ENCODE measurements at places on chromosomes 16 and 17.

GRCh38 chr17:78159575-78160158, 8.7 kb upstream of the SYNGR2 start:
- peaks cover 3% of the 10 kb centered on the region for H3K36me3 ChIP-seq
- H3K4me3 ChIP-seq, result no peak overlapping the region
- H3K4me1 ChIP-seq, result peaks cover 2% of the 10 kb centered on the region
- H3K27me3 ChIP-seq, result no peaks in the 10 kb centered on the region

GRCh38 chr17:80817861-80818260, 173.8 kb upstream of the CHMP6 start:
- no peak overlapping the region for H3K4me3 ChIP-seq
- peaks cover 18% of the 10 kb centered on the region for H3K4me1 ChIP-seq
- DNase-seq, result no peak
- H3K27me3 ChIP-seq, result no peaks in the 10 kb centered on the region
- peaks cover 3% of the 10 kb centered on the region for H3K36me3 ChIP-seq

DNA sequence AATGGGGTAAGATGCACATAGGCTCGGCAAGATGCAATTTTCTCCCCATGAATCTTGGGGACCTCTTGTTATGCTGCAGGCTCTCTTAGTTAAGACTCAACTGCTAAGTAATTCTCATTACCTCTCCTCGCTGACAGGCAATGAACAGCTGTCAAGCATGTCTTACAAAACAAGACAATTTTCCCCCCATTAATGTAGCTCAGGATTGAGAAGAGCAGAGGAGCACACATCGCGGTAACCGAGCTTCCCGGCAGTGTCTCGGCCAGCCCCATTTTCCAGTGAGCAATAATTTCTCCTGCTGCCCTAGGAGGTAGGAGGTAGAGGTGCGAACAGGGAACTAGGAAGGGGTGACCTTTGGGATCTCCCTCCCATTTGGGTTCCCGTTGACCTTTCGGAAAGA, 272.1 kb downstream of the HAPSTR1 start:
- H3K36me3 ChIP-seq, result no peaks in the 10 kb centered on the region
- no peak overlapping the region for H3K4me3 ChIP-seq
- no peaks in the 10 kb centered on the region for H3K27me3 ChIP-seq
- DNase-seq, result no peak
- no peaks in the 10 kb centered on the region for H3K4me1 ChIP-seq
- H3K27ac ChIP-seq, result no peak overlapping the region

DNA sequence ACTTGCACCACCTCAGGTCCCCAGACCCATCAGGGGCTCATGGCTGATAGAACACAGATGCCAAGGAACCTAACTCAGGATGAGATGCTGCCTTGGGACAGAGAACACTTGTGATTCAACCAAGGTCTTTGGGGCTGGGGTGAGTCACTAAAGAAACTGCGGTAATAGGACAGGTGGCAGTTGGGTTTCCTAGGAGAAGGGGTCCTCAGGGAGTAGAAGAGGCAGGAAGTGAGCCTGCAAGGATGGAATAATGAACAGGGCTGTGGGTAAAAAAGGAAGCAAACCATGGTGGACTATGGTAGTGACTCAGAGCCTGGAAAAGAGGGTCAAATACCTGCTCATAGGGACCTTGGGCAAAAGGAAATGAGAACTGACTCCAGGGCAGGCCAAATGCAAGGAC, 6.5 kb upstream of the PNPO start:
- H3K36me3 ChIP-seq, result peaks cover 9% of the 10 kb centered on the region
- no peak overlapping the region for H3K27ac ChIP-seq
- no peak overlapping the region for H3K4me3 ChIP-seq
- no peaks in the 10 kb centered on the region for H3K27me3 ChIP-seq
- H3K4me1 ChIP-seq, result no peaks in the 10 kb centered on the region

DNA sequence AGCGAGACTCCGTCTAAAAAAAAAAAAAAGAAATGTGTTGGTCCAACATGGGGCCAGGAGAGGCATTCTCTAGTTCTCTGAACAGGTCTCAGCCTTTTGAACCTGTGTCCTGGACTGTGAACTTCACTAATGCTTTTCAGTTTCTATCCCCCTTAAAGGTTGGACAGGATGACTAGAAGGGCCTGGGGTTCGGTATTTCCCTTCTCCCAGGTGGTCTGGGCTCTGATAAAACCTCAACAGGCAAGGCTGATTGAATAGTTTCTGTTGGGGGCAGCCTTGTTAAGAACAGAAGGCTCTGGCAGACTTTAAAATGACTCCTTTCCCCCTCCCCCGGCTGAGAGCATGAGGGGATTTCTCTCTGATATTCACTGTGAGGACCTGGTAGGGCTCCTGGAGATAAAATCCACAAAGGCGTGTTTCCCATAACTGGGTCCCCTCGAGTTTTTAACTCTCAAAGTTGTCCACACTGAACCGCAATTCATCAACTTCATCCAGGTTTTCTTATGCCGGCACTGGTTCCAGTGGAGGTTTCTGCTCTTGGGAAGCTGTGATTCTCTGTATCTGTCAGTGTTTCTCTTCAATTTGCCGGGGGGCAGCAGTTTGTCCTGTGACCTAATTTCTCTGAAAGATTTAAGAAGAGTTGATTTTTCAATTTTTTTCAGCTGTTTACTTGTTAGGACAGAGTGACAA, 91.3 kb downstream of the METRNL start:
- no peak overlapping the region for H3K4me3 ChIP-seq
- H3K27ac ChIP-seq, result no peak overlapping the region
- H3K4me1 ChIP-seq, result peaks cover 4% of the 10 kb centered on the region
- H3K36me3 ChIP-seq, result peaks cover 3% of the 10 kb centered on the region

DNA sequence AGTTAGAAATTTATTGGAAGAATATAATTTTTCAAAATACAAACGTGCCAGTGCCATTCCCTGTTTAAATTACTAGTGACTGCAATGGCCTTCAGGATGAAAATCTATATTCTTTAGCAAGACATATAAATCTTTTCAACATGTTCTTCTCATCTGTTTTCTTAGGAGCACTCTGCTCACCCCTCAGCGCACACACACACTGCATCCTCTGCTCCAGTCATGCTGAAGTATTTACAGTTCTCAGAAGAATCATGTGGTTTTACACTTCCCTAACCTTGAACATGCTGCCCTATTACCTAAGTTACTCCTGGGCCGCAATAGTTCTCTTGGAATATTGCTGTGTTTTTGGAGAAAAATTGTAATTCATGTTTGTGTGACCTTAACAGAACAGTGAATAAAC, 820.6 kb downstream of the CDH8 start:
- no peaks in the 10 kb centered on the region for H3K4me1 ChIP-seq
- H3K27me3 ChIP-seq, result no peaks in the 10 kb centered on the region
- no peak for DNase-seq
- H3K4me3 ChIP-seq, result no peak overlapping the region
- H3K27ac ChIP-seq, result no peak overlapping the region
- H3K36me3 ChIP-seq, result no peaks in the 10 kb centered on the region

DNA sequence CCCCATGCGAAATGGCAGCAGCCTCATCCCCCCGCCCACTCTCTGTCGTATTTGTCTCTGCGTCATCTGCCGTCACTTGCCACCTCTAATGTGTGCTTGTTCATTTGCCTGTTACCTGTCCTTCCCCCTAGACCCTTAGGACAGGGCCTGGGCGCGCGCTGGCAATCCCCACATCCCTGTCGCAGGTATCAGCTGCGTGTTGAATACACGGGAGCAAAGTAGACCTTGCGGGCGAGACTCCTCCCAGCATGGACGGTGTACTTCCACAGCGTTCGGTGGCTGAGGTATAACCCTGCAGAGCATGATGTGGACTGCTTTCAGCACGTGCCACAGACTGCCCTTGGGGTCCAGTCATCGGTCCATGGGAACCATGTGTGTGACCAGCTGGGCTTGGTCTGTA, 170.1 kb upstream of the CHMP6 start:
- H3K27me3 ChIP-seq, result no peaks in the 10 kb centered on the region
- H3K4me1 ChIP-seq, result peaks cover 19% of the 10 kb centered on the region
- no peak overlapping the region for H3K4me3 ChIP-seq
- H3K27ac ChIP-seq, result no peak overlapping the region

GRCh38 chr16:88672776-88673175, 9.9 kb upstream of the MVD start:
- peaks cover 4% of the 10 kb centered on the region for H3K36me3 ChIP-seq
- no peak for DNase-seq
- H3K27ac ChIP-seq, result no peak overlapping the region
- H3K4me1 ChIP-seq, result no peaks in the 10 kb centered on the region

GRCh38 chr17:69900829-69901228, 174.2 kb upstream of the KCNJ16 start:
- H3K4me1 ChIP-seq, result no peaks in the 10 kb centered on the region
- H3K4me3 ChIP-seq, result no peak overlapping the region
- no peak overlapping the region for H3K27ac ChIP-seq
- no peak for DNase-seq
- H3K27me3 ChIP-seq, result no peaks in the 10 kb centered on the region
- H3K36me3 ChIP-seq, result no peaks in the 10 kb centered on the region

GRCh38 chr17:74800531-74800930, 24.4 kb upstream of the NAT9 start:
- DNase-seq, result no peak
- peaks cover 1% of the 10 kb centered on the region for H3K4me1 ChIP-seq
- H3K4me3 ChIP-seq, result no peak overlapping the region
- H3K27me3 ChIP-seq, result no peaks in the 10 kb centered on the region
- no peak overlapping the region for H3K27ac ChIP-seq

- H3K36me3 ChIP-seq, result peaks cover 4% of the 10 kb centered on the region
- no peak for DNase-seq
- H3K4me3 ChIP-seq, result no peak overlapping the region
- no peak overlapping the region for H3K27ac ChIP-seq
- H3K4me1 ChIP-seq, result no peaks in the 10 kb centered on the region
These were observed 37.9 kb downstream of the SOX8 start for GRCh38 chr16:1019231-1020090.

DNA sequence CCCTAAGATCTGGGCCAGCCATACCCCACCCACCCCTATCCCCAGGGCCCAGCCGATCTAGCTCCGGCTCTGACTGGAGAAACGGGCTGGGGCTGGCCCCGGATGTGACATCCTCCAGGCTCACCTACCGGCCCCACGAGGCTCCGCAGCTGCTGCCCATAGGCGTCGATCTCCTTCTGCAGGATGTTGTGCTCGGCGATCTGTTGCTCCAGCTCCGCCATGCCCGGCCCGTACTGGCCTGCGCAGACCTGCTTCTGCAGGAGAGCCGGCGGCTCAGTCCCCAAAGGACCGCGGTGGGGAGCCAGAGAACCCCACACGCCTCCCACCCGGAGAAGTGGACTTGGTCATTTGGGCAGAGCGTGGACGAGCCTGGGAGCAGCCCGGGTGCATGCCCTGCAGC, 4.8 kb downstream of the EVPL start:
- no peaks in the 10 kb centered on the region for H3K4me1 ChIP-seq
- H3K36me3 ChIP-seq, result no peaks in the 10 kb centered on the region
- no peak overlapping the region for H3K27ac ChIP-seq
- DNase-seq, result no peak

DNA sequence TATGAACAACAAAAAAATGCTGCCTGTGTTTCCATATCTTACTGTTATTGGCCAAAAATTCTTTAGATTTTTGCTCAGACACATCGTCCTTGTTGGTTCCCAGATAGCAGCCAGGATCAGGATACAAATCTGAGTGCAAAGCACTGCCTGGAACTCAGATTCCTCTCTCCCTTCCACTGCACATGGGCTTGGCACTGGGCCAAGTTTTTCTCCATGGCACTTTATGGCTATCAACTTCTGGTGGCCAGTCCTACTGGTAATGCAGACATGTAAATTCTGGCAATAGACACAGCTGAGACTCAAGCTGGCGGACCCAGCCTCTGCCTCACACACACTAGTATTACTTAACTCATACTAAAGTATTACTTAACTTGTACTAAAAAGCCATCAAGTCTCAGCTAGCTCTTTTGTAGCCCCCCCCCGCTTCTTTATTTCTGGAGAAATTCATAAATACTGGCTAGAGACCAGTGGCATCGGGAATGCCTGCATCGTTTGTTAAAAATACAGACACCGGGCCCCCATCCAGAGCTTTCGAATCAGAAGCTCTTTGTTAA, 181.2 kb upstream of the COX10 start:
- no peaks in the 10 kb centered on the region for H3K27me3 ChIP-seq
- no peak for DNase-seq
- no peaks in the 10 kb centered on the region for H3K36me3 ChIP-seq
- no peaks in the 10 kb centered on the region for H3K4me1 ChIP-seq
- H3K4me3 ChIP-seq, result no peak overlapping the region

GRCh38 chr17:4838309-4838785, 5.2 kb downstream of the MINK1 start:
- H3K4me3 ChIP-seq, result no peak overlapping the region
- no peak overlapping the region for H3K27ac ChIP-seq
- H3K36me3 ChIP-seq, result peaks cover 11% of the 10 kb centered on the region
- DNase-seq, result no peak
- H3K4me1 ChIP-seq, result peaks cover 56% of the 10 kb centered on the region

DNA sequence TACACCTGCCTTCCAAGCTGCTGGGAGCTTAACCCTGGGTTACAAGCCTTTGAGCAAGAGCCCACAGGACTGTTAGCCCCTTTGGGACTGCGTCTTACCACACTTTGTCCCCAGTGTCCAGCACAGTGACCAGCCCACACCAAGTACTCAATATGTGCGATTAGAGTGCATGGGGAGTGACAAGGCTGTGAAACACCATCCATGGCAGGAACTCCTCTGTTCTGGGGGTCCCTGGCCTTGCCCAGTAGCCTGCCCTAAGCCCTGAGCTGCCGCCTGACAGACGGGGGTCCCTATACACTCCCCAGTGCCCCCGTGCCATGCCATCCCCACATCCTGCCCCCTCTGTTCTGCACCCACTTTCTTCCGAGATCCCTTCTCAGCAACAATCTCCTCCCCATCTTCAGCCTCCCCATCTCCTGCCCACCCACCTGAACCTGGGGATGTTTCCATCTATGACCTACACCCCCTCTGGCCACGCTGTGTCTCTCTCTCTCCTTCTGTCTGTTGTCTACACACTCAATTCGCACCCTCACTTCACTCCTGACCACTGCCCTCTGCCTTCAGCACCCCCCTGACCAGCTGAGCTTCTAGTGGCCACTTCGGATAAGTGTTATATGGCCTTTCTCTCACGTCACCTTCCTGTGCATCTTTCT, 112.9 kb upstream of the SMURF2 start:
- no peak overlapping the region for H3K4me3 ChIP-seq
- no peak for DNase-seq
- no peak overlapping the region for H3K27ac ChIP-seq
- peaks cover 8% of the 10 kb centered on the region for H3K36me3 ChIP-seq

GRCh38 chr17:7322520-7323194, 6.5 kb downstream of the NEURL4 start:
- H3K27me3 ChIP-seq, result no peaks in the 10 kb centered on the region
- H3K27ac ChIP-seq, result no peak overlapping the region
- H3K4me3 ChIP-seq, result no peak overlapping the region
- peaks cover 5% of the 10 kb centered on the region for H3K4me1 ChIP-seq

DNA sequence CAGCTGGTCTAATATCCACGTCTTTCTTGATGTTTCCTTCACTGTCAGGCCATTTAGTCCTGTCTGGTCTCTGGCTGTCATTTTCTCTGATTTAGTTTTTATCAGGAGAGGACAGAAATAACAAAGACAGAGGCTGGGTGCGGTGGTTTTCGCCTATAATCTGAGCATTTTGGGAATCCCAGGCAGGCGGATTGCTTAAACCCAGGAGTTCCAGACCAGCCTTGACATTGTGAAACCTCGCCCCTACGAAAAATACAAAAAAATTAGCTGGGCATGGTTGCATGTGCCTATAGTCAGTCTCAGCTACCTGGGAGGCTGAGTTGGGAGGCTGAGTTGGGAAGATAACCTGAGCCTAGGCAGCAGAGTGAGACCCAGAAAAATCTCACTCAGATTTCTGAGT, 7.1 kb downstream of the SRCAP start:
- no peak overlapping the region for H3K4me3 ChIP-seq
- H3K36me3 ChIP-seq, result peaks cover 93% of the 10 kb centered on the region
- no peaks in the 10 kb centered on the region for H3K27me3 ChIP-seq
